ENCODE measurements at places on chromosomes 3 and 15.

DNA sequence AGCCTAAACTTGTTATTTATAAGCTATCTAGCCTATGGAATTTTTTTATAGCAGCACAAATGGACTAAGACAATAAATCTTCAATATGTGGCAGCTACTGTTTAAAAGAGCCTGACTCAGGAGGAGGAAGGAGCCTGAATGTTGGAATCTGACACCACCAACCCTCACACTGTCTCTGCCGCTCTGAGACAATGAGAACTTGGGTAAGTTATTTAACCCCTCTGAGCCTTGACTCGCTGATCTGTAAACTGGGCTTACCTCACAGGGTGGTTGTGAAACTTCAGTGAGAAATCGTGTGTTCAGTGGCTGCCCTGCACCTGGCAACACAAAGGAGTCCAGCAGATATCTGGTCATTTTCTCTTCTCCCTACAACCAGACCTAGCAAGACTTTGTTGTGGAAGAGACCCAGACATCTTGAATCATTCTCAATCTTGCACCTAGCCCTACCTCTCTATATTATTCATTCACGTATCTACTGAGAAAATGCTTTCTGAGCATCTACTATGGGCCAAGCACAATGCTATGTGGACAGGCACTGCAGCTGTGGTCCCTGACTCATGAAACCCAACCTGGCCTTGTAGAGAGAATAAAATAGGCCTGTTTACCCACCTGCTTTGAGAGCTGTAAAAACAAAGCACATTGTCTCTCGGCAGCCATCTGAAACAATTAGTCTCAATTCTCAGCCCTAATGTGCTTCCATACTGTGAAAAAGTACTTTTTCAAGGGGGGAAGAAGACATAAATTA lies 81.9 kb upstream of the SLC25A36 start:
- no peak for DNase-seq

- no peak for DNase-seq
Observed at GRCh38 chr3:23600167-23600871, 205.4 kb upstream of the UBE2E1 start.

DNA sequence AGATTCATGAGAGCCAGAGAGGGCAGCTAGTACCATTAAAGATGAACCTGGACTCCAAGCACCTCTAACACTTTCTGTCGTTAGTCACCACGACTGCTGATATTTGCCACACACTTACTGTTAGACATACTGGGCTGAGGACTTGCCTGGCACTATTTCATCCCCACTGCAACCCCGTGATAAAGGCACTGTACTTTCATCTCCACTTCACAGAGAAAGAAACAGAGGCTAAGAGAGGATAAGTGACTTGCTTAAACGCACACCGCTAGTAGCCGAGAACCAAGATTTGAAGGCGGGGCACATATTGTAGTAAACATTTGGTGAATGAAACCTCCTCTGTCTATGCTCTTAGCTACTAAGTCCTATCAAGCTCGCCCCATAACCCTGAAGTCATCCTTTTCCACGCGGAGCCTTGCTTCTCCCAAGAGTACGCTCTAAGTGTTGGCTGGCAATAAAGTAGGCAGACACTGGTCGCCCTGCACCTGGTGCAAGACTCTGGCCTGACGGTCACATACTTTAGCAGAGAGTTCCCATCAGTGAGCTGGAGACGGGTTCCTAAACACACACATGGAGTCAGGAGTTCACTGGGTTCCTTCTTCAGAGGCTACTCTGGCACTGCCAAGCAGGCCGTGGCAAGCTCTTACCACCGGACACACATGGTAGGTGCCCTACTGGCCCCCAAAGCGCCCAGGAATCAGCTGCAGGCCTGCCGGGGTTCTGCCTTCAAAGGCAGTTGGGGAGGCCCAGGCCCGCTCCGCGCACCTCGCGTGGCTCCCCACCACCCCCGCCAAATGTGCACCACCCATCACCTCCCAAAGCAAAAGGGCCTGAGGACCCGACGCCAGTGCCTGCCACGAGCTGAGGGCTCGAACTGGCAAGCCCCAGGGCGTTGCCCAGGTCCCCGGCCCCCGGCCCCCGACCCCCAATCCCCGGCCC lies 951 bp downstream of the POMGNT2 start:
- no peak for DNase-seq

DNA sequence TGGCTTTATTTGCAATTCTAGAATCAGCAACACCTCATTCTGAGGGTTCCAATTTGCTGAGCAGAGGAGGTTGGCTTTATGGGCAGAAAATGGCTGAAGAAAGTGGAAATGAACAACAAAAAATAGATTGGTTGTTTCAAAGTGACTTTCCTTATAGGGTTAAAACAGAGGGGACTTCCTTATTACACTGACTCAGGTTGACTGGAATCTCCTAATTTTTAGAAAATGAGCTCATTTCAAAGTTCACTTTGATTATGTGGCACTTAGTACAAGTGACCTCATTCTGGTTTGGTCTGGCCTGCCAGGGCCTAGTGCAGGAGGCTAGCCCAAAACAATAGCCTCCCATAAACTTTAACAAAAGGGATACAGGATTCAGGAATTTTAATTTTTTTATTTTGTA lies 41.4 kb downstream of the NFKBIZ start:
- no peak for DNase-seq

DNA sequence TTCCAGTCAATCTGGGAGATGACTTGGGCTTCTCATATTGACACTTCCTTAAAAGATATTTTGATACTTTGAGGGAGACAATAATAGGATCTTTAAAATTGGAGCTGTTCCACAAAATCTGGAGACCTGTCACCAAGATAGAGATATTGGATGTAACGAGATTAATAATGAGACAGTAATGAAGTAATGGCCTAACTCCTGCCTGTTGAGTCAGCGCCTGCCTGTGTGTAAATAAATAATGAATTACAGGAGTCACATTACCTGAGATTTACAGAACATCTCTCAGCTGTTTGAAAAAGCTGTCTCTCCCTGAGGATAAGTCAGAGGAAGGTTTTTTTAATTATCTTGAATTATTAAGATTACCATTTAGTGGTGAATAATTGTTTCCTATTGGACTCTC lies 43.8 kb upstream of the MITF start:
- no peak for DNase-seq

DNA sequence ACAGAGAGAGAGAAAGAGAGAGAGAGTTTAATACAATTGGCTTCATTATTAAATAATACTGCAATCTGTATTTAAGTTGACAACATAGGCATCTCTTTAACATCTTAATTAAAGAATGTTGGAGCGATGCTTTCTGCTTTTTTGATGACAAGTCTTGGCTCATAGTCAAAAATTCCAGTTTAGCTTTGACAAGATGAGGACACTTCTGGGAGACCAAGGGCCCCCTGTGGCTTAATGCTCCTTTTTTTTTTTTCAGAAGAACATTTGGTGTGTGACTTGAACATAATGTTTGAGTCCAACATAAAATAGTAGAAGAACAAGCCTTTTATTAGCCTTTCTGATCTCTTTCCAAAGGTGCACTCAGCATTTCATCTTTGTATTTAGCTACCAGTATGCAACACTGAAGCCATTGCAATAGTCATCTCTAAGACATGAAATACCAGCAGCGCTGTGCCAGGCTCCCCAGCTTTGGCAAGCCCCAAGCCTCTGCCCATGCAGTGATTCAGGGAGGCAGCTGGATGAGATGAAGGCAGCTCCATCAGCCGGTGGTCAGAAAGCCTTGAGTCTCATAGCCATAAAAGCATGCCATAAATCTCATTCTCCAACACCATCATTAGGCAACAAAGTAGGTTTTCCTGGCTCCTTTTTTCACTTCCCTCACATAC lies 349.4 kb upstream of the SEMA6D start:
- no peak for DNase-seq

DNA sequence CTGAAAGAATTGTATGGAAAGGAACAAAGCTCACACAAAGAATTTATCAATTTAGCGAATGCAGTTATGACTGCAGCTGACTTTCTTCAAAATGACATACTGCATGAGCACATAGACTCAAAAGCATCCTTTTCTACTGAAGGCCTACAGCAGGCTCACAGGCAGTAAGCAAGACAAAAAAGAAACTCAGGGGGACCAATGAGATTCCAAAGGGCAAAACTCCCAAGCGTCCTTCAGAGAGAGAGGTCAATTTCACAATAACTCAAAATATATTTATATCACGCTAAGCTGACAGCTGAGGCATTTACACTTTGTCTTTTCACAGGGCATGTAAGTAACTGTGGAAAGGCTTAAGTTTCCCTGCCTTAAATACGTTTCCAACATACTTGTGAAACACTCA lies 427.9 kb upstream of the RASGRP1 start:
- DNase-seq, result no peak

- no peak for DNase-seq
Observed at GRCh38 chr3:12401208-12401607, 83.1 kb upstream of the TSEN2 start.

- no peak for DNase-seq
Observed at GRCh38 chr15:98683831-98684230, 35.5 kb downstream of the IGF1R start.

DNA sequence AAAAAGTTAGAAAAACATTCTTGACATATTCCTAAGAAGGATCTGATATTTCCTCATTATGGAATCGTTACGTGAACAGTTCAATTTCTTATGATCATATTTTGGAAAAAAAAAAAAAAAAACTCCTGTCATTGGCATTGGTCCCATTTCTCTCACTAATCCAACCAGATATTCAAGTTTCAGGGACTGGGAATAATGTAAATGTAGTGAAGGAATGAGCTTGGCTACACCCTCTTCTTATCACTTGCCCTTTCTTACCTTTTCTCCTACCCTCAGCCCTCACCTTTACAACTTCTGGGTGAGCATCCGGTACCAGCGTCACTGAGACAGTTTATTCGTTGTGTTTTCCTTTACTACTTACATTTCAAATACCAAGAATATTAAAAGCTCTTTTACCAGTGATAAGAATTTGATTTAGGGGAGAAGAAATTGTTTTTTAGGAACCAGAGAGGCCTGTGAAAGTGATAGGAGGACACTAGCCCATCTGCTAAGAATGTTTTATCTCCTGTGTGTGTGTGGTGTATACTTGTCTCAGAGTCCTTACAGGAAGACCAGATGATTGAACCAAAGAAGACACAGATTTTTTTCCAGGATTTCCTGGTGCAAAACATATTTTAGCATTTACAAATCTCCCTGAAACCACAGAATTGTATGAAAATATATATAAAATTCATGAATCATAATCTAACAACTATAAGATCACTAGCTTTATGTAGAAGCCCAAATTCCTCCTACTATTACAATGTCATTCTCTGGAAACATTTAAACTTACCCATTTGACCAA lies 946.7 kb downstream of the ZPLD1 start:
- DNase-seq, result no peak

DNA sequence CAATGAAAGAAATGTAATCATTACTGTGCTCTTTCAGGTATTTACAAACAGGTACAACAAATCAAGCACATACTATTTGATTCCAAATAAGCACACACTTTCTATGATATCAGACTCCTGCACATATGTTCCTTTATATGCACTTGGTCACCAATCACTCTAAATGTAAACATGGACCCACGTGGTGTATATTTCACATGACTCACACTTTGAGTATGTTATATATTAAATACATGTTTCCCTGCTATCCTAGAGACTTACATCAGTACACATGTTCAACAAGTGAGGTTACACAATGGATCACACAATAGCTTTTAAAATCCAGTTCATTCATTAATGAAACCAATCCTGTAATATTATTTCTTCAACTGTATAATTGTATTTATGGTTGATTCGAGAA lies 683.5 kb downstream of the NR2F2 start:
- no peak for DNase-seq

- DNase-seq, result no peak
Observed at GRCh38 chr3:157078131-157078810, 81.7 kb downstream of the CCNL1 start.

- no peak for DNase-seq
Observed at GRCh38 chr15:96273317-96274086, 57.0 kb upstream of the NR2F2 start.

DNA sequence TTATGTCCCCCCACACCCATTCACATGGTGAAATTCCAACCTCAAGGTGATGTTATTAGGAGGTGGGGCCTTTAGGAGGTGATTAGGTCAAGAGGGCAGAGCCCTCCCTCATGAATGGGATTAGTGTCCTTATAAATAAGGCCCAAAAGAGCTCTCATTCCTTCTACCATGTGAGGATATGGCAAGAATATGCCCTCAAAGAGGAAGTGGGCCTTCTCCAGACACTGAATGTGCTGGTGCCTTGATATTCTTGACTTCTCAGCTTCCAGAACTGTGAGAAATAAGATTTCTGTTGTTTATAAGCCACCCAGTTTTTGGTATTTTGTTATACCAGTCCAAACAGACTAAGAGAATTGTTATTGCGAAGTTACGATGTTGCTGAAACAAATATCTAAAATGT lies 94.4 kb downstream of the ANKRD28 start:
- no peak for DNase-seq

DNA sequence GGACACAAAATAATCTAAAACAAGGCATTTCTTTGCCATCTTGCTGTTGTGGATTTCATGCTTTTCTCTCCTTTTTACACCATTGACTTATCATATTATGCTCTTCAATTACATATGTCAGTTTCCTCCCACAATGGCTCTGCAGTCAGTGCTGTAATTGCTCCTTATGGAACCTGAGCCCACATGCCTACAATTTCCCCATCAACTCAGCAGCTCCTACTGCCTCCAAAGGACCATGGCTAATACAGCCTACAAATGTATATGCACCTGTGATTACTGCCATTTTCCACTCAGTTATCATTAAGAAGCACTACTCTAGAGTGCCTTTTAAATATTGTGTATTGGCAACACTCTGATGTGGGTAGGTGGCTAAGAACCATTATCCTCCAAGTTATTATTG lies 30.8 kb downstream of the RTP4 start:
- DNase-seq, result no peak

DNA sequence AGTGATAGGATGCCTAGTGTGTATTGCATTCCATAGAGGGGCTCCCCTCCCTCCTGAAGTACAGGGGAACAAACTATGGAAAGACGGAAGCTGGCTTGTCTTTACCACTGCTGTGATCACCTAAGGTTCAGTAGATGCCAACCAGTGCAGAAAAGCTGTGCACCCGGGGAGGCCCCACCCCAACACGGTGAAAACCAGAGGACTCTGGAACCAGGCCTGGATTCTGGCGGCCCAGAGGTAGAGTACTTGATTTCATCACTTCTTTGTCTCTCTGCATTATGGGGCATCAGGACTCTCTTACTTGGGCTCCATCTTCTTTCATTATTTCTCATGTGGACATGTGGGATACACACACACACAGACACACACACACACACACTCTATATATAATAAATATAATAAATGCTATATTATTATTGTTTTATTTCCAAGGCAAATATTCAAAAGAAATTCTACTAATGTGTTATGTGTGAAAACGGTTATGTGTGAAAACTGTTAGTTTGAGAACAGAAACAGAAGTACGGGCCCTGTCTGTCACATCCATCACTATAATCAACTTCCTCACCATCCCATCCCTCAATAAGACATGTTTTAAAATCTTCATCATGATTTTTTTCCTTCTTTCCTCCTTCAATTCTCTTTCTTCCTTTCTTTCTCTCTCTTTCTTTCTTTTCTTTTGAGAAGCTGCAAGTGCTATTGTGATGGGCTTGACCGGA lies 152.4 kb upstream of the CMC1 start:
- no peak for DNase-seq

- DNase-seq, result no peak
Observed at GRCh38 chr3:66494959-66495667, 5.7 kb downstream of the LRIG1 start.
